CMK (cell line): ENCODE measurements at places on chromosomes 5 and 9.

DNA sequence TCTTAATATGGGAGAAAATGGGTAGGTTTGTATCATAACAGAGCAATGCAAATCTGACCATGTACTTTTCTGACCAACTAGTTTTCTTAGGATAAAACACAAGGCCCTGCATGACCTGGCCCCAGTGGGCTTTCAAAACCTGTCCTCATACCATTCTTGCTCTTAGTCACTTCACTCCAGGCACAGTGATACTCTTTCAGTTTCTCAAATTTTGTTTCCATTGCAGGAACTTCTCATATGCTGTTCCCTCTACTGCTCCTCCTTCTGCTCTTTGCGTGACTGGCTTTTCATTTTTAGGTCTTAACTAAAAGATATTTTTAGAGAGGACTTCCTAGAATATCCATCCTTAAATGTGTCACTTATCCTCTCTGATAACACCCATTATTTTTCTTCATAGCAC is 112.4 kb downstream of the INIP start:
- no peak for DNase-seq

DNA sequence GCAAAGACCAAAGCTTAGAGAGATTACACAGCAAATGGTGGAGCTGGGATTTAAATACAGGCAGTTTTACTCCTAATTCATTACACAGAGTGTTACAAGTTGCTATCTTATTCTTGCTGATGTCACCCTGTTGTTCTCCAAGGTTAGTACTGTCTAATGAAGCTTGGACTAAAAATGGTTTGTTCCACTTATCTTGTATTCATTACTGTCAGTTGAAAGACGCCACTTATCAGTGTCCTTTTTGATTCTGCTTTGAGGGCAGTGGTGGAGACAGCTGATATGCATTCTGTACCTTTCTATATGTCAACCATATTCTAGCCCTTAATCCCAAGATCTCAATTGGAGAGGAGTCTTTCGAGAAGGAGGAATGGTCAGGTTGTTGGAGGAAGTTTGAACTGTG is 14.0 kb upstream of the DENND4C start:
- DNase-seq: no peak

- DNase-seq: no peak
Measured at GRCh38 chr5:80275347-80275746, 19.5 kb upstream of the SERINC5 start.

DNA sequence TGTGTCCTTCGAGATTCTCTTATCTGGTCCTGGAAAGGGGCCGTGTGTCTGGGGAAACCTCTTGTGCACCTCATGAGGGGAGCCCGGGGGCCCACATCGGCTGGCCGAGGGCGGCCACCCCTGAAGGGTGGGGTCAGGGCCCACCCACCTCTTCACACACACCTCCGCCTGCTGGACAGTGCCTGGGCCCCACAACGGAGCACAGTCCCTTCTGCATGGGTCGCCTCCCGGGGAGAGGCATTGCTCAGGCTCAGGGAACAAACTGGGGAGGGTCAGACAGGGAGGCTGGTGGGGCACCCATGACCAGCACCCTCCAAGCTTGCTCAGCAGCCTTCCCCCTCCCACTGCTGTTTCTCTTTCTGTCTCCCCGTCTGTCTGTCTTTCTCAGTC is 1.3 kb upstream of the LRRC14B start:
- no peak for DNase-seq

- DNase-seq: no peak
Measured at GRCh38 chr5:77131361-77131760, 44.3 kb upstream of the ZBED3 start.

DNA sequence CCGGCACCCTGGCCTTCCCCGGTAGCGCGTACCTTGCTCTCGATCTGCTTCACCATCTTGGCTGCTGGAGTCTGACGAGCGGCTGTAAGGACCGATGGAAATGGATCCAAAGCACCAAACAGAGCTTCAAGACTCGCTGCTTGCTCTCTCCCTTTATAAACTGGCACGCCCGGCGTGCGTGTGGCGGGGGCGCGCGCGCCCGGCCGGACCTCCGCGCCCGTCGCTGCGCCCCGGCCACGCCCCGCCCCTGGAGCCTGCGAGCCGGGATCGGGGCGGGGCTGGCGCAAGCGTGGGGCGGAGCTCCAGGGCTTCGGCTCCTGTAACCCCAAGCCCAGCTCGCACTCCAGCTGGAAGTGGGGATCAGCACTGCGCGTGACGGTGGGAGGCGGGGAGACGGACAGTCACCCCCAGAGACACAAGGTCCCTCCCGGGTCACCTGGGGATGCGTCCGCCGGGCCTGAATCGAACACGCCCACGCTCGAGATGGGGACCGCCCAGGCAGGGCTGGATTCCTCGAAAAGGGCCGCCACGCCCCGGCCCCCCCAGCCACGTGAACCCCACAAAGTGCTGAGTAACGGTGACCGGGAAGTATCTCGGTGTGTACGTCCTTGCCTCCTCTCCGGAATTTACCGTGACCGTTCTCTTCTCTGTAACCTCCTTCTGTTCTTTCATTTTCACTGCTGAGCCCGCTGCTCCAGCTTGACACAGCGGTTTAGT is at the start of gene TXN:
Gene TXN (minus strand): TSS at position 128 of the 717 bp plus-strand sequence. CDS start 72 bp downstream, at position 56.
- DNase-seq: peak; percentile 67

GRCh38 chr5:132250547-132250946 is 6.9 kb upstream of the PDLIM4 start:
- DNase-seq: no peak
